ENCODE measurements at places on chromosomes 13 and 19. TPM values are rescaled to one million over a fixed set of nuclear protein-coding genes. Genes with fewer than 3 reads are reported as not detected.

GRCh38 chr13:95955255-95955654 is 97.9 kb downstream of the UGGT2 start:
- H3K36me3 ChIP-seq = no peaks in the 10 kb centered on the region
- H3K27ac ChIP-seq = no peak overlapping the region
- DNase-seq = no peak
- no peak overlapping the region for H3K4me3 ChIP-seq
- H3K4me1 ChIP-seq = no peaks in the 10 kb centered on the region

- no peaks in the 10 kb centered on the region for H3K36me3 ChIP-seq
- H3K27me3 ChIP-seq = no peaks in the 10 kb centered on the region
- H3K27ac ChIP-seq = no peak overlapping the region
- H3K4me1 ChIP-seq = no peaks in the 10 kb centered on the region
- H3K4me3 ChIP-seq = no peak overlapping the region
Observed at GRCh38 chr13:42369071-42369797, 97.3 kb downstream of the AKAP11 start.

DNA sequence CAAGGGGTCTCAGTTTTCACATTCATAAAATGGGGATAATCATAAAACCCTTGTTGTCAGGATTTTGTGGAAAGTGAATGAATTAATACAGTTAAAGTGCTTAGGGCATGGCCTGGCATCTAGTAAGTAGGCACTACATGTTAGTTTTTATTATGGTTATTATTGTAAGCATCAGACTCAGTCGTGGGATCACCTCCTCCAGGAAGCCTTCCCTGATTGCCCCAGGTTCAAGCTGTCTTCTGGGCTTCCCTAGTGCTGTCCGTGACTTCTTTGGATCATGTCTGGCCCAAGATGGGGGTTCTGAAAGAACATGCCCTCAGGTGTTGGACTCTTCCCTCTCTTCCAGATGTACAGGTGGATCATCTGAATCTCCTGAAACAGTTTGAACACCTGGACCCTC is 10.7 kb downstream of the NUCB1 start:
- no peaks in the 10 kb centered on the region for H3K4me1 ChIP-seq
- no peak for DNase-seq
- no peak overlapping the region for H3K4me3 ChIP-seq

DNA sequence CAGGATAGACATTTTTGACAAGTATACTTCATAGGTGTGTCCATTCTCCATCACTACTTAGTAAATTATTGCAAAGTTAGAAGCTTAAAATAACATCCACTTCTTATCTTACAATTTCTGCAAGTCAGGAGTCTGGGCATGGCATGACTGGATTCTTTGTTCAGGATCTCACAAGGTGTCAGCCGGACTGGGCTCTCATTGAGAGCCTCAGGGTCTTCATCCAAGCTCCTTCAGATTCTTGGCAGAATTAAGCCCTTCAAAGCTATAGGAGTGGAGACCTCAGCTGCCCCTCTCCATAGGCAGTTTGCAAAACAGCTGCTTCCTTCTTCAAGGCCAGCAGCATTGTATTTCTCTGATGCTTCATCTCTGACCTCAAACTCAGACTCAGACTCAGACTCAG is 9.1 kb upstream of the SIN3B start:
- no peak for DNase-seq
- H3K36me3 ChIP-seq = no peaks in the 10 kb centered on the region
- H3K27me3 ChIP-seq = no peaks in the 10 kb centered on the region
- H3K4me3 ChIP-seq = no peak overlapping the region
- H3K27ac ChIP-seq = no peak overlapping the region
- H3K4me1 ChIP-seq = no peaks in the 10 kb centered on the region

GRCh38 chr19:44908836-44909261 is 3.3 kb downstream of the APOE start:
- H3K36me3 ChIP-seq = no peaks in the 10 kb centered on the region
- no peaks in the 10 kb centered on the region for H3K4me1 ChIP-seq
- H3K27me3 ChIP-seq = no peaks in the 10 kb centered on the region
- DNase-seq = no peak
- H3K4me3 ChIP-seq = no peak overlapping the region

DNA sequence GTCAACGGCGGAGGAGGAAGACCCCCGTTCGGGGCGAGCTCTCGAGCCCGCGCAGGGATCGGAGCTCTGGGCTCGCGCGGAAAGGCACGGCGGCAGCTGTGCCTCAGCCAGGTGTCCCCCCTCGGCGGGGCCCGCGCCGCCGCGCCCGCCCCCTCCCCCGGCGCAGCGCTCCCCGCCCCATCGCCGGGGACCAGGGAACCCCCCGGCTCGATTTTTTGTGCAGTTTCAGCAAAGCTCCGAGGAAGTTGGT is 110.0 kb downstream of the KCNRG start:
- peak overlapping the region; percentile 59 for H3K4me3 ChIP-seq
- peaks cover 3% of the 10 kb centered on the region for H3K4me1 ChIP-seq
- peaks cover 18% of the 10 kb centered on the region for H3K27me3 ChIP-seq
- H3K27ac ChIP-seq = peak overlapping the region; percentile 98
- H3K36me3 ChIP-seq = no peaks in the 10 kb centered on the region
- DNase-seq = no peak

The PCDH17 gene
- polyA plus RNA-seq = 1.0 TPM

The SIGLEC7 gene
- 1.2 TPM for polyA plus RNA-seq

All from kidney (tissue), 22 donors.